ENCODE measurements at places on chromosomes 12 and 14. TPM values are rescaled to one million over a fixed set of nuclear protein-coding genes. Genes with fewer than 3 reads are reported as not detected.

DNA sequence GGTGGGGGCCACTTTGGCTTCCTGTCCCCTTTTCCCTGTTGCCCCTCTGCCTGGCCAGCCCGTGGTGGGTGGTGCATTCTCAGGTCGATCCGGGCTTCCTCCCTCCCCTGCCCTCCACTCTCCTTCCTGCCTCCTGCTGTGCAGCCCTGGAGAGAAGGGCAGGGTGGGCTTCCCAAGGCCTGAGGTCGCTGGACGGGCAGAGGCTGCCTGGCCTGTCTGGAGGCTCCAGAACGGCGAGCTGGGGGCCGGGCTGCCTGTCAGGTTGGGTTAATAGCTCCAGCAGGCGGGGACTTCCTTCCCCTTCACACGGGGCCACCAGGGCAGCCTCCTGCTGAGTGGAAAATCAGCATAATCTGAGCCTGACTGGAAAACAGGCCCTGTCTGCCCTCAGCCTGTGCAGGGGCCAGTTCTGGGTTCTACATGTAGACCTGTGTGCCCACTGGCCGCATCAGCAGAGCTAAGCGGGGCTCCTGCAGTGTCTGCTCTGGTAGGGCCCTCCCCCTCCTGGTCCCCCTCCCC lies 11.3 kb downstream of the KIF26A start:
- DNase-seq, result peak; percentile 45

- no peak for DNase-seq
Observed at GRCh38 chr14:71267007-71267513, 359.8 kb downstream of the PCNX1 start.

WASHC4 gene
- total RNA-seq, result 75.4 TPM

OR4E1 gene
- total RNA-seq, result not detected

RNF34 gene
- total RNA-seq, result 63.7 TPM

DNA sequence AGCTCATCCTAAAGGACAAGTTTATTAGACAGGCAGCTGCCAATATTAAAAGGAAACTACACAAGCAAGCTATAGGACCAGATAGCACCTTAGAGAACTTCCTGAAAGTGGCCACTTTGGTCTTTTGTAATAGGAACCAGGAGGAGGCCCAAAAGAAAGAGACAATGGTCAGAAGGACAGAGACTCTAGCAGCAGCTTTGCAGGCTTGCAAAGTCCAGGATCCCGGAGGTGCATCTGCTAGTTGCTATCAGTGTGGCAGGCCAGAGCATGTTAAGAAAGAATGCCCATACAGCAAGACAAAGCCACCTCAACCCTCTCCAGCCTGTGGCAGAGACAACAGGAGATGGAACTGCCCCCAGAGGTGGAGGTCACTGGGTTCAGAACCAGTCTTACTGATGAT lies 23.4 kb downstream of the APOBEC1 start:
- no peak for DNase-seq

DNA sequence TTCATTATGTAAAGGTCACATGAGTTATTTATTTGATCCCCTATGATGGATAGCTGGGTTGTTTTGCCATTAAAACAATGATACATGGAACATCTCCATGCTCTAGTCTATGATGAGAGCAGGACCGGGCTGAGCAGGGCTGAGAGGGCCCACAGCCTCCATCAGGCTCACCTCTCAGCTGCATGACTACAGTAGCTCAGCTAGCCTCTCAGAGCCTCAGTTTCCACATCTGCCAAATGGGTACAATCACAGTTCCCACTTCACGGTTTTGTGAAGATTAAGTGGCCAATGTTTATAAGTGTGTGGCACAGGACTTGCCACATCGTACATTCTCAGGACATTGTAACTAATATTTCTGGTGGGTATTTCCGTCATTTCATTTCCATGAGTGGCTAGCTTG lies 19.9 kb upstream of the MYL2 start:
- DNase-seq, result no peak

- DNase-seq, result no peak
Observed at GRCh38 chr12:121534495-121535148, 46.2 kb downstream of the KDM2B start.

DNA sequence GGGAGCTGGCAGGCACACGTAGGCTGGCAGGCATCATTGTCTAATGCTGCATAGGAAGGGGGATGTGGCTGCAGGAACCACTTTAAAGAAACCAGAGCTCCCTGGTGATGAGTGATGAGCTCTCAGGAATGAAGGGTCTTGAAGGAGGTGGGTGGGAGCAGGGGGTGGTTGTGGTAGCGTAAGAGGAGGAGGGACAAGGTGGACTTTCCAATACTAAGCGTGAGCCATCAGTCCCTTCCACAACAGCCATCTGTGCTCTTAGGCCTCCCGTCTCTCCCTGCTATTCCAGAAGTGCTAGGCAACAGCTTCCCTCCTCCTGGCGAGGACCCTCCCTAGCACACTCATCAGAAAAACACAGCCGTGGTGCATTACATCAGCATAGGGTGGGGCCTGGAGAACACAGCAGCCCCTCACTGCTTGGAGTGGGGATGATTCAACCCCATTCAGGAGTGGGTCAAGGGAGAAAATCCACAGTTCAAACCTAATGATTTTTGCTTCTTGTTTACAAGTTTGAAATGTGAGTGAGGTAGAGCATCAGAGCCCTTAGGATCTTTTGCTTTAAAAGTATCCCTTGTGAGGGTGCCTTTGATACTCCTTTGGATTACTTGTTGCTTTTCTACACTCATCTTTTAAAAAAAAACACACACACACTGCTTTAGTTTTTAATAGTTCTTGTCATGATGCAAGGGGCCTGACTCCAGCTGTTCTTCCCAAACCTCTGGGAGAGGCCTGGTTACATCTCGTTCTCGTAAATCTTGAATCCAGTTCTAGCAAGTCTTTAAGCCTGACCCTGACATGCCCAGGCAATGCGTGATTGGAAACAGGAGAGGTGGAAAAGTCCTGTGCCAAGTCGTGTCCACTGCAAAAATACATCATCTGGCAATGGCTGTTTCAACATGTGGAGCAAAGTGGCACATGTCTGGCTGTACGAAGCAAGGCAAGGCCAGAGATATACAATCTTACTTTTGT lies 356.4 kb upstream of the DDHD1 start:
- peak; percentile 33 for DNase-seq

DNA sequence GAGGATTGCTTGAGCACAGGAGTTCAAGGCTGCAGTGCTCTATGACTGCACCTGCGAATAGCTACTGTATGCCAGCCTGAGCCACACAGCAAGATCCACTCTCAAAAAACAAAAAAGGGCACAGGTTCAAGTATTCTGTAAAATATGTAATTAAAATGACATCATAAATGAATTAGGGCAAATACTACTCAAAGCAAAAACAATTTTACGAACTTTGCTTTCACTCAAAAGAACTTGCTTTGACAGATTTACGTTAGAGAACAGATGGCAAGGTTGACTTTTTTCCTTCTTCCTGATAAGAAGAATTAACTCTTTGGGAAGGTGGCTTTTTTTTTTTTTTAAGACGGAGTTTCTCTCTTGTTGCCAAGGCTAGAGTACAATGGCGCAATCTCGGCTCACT lies 44.0 kb upstream of the EAPP start:
- DNase-seq, result no peak

PZP gene
- not detected for total RNA-seq

RNU4-1 gene
- total RNA-seq, result 5,722 TPM

GRCh38 chr14:38972511-38972910 lies 130.5 kb downstream of the SEC23A start:
- no peak for DNase-seq

DNA sequence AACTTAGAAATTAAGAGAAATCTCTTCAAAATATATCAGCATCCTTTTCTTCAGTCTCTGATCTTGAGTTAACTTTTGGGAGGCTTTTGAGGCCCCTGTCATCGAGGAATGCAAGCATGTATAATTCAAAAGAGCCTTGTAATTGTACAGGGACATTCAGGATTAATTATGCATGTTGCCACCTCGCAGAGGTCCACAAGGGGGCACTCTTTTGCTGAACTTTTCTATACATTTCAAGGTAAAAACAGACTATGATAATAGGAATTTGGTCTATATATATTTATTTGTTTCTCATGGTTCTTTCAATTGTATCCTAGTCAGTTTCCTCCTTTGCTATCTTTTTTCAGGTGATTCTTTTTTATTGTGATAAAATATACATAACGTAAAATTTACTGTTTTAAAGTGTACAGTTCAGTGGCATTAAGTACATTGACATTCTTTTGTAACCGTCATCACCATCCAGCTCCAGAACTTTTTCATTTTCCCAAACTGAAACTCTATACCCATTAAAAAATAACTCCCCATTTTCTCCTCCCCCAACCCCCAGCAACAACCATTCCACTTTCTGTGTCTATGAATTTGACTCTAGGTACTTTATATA lies 47.0 kb upstream of the SLC2A13 start:
- peak; percentile 64 for DNase-seq

DNA sequence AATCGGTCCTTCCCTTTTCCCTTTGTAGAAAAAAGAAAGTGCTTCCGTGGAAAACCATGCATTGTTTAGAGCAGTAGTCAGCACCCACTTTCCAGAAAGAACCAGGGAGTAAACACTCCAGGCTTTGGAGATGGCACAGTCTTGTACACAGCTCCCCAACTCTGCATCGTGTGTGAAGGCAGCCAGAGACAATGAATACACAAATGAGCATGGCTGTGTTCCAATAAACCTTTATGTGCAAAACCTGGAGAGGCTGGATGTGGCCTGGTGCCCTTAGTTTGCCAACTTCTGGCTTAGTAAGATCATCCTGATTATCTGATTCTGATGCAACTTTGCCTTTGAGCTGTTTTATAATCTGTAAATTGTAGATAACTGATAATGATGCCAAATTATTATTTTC lies 463.4 kb upstream of the TMEM132C start:
- no peak for DNase-seq

SLC7A8 gene
- total RNA-seq, result 7.9 TPM

DNA sequence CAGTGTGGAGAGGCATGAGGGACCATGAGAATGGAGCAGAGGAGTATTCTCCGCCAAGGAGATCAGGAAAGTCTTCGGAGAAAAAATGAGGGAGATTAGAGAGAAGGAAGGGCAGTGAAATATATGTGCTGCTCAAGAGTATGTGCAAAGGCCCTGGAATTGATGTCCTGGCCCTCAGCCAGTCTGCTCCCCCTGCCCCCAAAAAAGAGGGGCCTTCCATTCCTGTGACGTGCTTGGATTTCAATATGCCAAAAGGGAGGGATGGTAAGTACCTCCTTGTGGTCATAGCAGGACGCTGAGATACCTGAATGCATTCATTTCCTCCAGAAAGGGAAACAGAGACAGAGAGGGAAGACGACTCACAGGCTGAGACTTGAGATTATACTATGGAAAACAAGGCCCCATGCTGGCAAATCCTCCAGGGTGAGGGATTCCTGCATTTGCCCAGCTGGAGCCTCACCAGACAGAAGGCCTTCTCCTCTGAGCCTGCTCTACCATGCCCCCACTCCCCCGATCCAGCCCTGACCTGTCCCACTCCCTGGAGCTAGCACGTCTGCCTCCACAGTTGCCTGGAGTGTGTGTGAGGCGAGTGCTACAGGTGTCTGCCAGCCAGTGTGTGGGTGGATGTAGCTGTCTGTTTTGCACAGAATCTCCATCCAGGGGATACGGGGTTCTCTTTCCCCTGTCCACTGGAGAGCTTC lies 3.9 kb upstream of the RARG start:
- no peak for DNase-seq

DNA sequence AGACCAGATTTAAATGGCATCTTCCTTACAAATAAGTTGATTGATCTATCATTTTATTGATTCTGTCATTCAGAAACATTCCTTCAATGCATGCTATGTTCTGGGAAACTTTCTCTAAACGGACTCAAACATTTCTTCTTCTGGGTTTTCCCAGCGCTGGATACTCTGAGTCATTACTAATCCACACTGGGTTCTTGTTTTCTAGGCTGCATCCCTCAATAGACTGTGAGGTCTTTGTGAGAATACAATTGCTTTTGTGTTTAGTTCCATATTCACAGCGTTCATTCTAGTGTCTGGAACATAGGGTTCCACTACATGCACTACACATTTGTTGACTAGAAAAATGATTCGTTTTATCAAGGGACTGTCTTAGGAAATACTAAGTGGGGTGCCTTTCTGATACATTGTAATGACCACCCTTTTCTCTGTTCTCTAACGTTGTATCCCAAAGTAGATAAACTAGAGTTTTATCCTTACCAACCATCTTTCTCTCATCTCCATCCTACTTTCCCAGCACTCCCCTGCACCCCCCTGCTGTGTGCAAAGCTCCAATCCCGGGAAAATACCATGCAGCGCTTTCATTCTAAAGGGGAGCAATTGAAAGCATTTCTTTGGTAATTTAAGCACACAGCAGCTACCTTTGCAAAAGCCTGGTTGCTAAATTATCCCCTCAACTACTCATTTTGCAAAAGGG lies 878.7 kb downstream of the DIO2 start:
- no peak for DNase-seq

- DNase-seq, result no peak
Observed at GRCh38 chr12:132287391-132288238, 41.8 kb downstream of the GALNT9 start.

GRCh38 chr12:57895389-57896114 lies 45.8 kb upstream of the ATP23 start:
- DNase-seq, result peak; percentile 52

DNA sequence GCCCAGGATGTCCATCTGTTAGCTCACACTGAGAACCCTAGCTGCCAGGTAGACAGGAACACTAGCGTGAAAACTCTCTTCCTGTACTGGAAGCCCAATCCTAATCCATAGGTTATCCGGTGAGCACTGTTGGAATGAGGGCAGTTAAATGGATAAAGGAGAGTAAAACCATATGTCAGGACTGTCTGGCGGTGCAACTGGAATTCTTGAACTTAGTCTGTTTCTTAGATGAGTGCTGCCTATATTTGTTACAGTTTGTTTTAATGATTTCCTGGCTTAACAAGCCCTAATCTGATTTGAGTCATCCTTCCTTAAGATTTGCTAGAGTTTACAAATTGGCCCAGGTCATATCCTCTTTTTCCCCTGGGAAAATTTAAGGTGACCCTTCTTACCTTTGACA lies 104.7 kb downstream of the ANO4 start:
- DNase-seq, result no peak

KRT82 gene
- not detected for total RNA-seq

DNA sequence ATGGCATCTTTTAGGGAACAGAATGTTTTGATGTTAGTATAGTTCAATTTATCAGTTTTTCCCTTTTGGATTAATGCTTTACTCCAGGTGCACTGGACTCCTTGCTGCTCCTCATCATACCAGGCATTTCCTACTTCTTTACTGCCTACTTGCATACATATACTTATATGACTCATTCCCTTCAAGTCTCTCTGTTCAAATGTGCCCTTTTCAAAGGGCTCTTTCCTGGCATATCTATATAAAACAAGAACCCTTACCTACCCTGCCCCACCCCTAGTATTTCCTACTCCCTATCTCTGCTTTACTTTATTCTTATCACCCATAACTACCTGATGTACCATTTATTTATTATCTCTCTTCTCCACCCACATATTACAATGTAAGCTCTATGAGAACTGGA lies 90.6 kb downstream of the CAPZA3 start:
- no peak for DNase-seq

SIX4 gene
- total RNA-seq, result 22.1 TPM

CCDC196 gene
- not detected for total RNA-seq

DNA sequence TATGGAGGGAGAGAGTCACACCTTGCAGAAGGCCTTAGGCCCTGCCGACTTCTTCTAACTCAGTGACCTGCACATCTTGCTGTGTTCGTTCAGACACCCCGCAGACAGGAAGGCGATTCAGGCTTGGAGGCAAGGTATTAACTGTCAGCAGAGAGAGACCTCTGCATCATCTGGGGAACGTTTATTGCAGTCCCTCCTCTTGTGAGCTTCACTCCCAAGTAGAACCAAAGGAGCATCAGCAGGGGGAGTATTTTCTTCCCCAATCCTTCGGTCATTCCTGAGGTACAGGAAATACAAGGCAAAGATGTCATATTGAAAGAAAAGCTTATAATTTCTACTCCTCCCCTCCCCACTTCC lies 217.9 kb downstream of the CRADD start:
- DNase-seq, result no peak

- no peak for DNase-seq
Observed at GRCh38 chr14:47826809-47827208, 151.4 kb upstream of the MDGA2 start.

Measured in glutamatergic neuron (in vitro differentiated cells).